ENCODE measurements at places on chromosomes 4 and X. TPM values are rescaled to one million over a fixed set of nuclear protein-coding genes. Genes with fewer than 3 reads are reported as not detected.

Gene MAGEC1
- not detected for total RNA-seq

Gene MND1
- 1.4 TPM for total RNA-seq

Gene ZMAT1
- 8.1 TPM for total RNA-seq

Gene CAPN6
- total RNA-seq: 1.5 TPM

DNA sequence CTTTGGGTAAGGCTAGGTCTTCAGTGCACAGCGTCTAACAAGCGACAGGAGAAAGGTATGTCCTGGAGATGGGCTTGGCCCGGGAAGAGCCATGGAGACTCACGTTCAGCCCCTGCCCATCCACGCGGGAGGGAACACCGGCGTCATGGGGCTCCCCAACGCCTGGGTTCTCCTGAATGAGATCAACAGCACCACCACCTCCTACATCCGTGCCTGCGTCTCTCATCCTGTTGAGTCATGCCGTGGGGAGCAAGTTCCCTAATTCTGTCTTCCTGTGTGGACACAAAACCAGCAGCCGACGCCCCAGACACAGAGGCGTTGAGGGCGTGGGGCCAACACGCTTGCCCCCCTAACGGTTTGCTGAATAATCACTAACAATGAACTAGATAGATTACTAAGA, 20.1 kb upstream of the IL3RA start:
- DNase-seq: peak; percentile 40

All from transverse colon (tissue), 4 donors.